T follicular helper cell (primary cell): ENCODE measurements at places on chromosomes 16 and 17.

DNA sequence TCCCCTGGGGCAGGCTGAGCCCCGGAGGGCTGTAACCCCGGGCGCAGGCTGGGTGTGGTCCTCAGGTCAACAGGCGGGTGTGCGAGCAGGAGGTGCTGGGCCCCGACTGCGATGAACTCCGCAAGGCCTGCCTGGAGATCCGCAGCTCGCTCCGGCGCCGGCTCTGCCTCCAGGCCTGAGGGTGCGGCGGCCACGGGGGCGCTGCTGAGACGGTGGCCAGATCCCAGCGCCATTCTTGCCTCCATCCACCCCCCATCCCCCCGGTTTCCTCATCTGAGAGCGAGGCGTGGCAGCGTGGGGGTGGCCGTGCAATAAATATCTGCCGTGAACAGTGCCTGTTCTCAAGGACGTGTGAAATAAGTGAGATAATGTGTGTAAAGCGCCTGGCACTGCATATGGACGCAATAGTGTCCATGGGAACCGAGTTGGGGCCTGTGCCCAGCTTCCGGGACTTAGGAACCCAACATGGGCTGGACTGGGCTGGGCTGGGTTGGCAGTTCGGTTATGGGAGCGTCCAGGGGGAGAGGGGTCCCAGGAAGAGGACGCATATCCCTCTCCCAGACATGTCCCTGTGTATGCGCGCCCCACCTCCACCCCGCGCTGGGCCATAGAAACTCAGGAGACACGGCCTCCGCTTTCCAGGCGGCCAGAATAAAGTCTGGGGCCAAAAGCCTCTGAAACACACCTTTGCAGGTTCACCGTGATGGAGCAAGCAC lies 15.0 kb downstream of the ZNF213 start:
- DNase-seq, result no peak

DNA sequence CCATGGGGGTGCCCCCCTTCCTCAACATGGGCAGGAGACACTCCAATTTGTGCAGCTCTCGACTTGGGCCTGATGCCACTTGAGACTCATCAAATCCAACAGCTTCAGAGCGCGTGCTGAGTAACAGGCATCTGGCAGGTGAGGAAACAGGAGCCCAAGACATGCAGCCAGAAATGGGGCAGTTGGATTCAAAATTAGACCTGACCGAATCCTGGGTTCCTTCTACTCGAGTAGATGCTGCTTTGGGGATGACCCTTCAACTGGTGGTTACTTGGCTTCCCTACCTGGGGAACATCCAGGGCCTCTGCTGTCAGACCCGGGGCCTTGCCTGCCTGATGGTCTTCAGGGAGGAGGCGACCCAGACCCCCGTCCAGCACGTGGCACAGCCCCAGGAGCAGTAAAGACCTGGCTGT lies 488 bp upstream of the NTN3 start:
- no peak for DNase-seq

GRCh38 chr16:69276148-69277115 lies 34.7 kb upstream of the VPS4A start:
- no peak for DNase-seq

DNA sequence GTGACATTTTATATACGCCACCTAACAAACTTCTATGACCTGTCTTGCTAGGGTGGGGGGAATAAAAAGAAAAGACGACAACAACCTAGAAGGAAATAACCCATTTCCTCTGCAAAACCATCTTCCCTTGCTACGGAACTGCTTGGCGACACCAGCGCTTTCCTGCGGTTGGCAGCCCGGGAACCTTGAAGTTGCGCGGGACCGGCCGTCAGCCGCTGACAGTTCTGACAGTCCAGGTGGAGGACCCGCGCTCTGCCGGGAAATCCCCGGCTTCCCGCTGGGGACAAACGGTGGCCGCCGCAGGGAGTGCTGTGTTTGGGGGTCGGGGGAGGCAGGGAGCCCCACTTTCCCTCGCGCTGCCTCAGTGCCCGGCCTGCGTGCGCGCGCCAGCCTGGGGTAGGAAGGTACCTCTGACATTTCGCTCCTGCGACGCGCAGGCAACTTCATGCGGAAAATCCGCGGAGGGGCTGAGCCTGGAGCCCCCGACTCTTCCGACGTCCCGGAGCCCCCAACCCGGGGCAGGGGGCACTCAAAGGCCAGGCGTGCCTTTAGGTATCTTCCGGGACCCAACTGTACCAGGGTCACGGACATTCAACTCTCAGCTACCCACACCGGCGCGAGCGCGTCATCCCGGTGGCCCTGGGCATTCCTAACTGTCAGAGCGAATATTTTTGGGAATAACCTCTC lies 516 bp downstream of the SLC16A6 start:
- DNase-seq, result peak; percentile 42

- DNase-seq, result no peak
These were observed 2.0 kb downstream of the NOS2 start for GRCh38 chr17:27798376-27798775.

DNA sequence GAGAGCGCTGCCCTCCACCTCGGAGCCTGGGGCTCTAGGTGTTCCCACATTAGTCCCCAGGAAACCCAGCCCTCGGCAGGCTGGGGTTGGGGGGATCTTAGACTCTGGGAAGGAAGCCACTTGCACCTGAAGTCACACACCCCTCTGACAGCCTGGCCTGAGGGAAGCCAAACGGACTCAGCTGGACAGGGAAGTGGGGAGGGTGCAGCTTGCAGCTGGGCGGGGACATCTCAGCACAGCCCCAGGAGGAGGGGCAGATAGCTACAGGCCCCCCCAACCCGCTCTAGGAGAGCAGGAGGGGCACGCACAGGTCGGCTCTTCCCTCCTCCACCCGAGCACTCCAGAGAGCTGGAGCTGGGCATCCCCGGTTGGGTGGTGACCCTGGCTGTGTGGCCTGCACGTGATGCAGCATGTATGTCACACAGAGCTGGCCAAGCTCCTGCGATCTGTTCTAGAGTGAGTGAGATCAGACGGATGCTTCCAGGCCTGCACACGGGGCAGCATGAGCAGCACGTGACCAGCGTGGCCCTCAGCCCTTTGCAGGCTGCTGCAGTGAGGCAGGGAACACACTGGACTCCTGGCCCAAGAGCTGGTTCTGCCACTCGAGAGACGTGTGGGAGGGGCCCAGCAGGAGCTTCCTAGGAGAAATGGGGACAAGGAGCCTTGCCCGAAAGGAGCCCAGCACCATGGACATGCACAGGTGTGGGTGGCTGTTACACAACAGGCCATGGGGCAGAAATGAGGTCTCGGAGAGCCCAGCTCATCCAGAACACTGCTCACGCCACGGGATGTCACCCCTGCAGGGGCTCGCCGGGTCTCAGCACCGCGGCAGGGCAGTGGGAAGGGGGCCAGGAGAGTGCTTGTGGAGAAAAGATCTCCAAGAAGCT lies 15.4 kb downstream of the KIFC3 start:
- no peak for DNase-seq

DNA sequence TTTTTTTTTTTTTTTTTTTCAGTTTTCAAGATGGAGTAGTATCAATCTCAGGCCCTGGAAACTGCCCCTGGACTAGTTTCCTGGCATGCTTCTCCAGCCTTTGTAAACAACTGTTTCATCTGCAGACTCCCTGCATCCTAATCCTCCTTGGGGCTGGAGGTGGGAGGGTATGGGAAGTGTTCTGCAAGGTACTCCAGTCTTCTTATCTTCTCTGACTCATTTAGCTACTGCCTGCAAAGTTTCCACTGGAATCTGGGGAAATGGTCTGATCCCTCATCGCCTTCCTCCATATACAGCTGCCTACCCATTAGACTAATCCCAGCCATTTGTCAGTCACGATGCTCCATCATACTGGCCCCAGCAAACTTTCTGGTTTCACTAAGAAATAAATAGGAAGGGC lies 21.5 kb downstream of the COPZ2 start:
- DNase-seq, result no peak

DNA sequence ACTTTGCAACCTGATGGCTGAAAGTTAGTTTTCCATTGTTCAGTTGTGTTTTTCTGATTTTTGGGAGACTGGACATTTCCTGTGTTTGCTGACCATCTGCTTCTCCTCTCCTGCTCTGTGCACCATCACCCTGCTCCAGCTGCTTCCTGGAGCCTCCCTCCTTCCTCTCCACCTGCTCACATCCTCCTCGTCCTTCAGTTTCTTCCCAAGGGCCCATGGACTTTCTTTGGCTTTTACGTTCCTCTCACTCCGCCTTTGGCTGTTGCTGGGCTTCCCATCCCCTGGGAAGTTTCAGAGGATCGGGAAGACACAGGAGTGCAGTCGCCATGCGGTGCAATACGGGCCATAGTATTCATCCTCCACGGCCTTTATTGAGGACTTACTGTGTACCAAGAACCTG lies 61.6 kb downstream of the TNFRSF13B start:
- DNase-seq, result no peak

- no peak for DNase-seq
These were observed 202.5 kb upstream of the MON1B start for GRCh38 chr16:76988526-76988925.

DNA sequence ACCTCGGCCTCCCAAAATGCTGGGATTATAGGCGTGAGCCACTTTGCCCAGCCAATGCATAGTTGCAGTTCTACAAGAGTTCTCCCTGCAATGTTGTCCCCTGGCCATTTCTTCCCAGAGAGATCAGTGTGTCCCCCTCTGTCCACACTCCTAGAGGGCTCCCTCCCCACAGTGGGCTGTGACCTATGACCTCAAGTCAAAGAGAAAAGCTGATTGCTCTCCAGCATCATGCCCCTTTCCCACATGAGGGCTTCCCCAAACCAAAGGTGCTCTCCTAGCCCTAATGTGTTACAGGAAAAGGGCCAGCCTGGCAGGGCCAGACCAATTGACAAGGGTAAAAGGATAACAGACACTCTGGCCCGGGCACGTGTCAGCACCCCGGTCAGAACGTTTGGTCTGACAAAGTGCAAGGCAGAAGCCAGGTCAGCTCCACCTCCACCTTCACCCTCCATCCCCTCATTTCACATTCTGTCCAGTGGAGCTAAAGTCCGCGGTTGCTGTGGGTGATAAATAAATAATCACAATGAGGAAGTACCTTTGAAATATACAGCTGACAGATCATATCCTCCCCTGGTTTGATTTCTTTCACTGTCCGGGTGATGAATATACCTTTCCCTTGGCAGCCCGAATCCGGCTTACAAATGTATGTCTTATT lies 17.8 kb downstream of the TTLL6 start:
- DNase-seq, result no peak

- peak; percentile 51 for DNase-seq
These were observed at the start of gene COPZ2 for GRCh38 chr17:48037036-48037837. COPZ2 (minus strand) TSS chr17:48037797; CDS start chr17:48037777, 20 bp downstream.

GRCh38 chr17:68665373-68665772 lies 64.2 kb upstream of the FAM20A start:
- no peak for DNase-seq

DNA sequence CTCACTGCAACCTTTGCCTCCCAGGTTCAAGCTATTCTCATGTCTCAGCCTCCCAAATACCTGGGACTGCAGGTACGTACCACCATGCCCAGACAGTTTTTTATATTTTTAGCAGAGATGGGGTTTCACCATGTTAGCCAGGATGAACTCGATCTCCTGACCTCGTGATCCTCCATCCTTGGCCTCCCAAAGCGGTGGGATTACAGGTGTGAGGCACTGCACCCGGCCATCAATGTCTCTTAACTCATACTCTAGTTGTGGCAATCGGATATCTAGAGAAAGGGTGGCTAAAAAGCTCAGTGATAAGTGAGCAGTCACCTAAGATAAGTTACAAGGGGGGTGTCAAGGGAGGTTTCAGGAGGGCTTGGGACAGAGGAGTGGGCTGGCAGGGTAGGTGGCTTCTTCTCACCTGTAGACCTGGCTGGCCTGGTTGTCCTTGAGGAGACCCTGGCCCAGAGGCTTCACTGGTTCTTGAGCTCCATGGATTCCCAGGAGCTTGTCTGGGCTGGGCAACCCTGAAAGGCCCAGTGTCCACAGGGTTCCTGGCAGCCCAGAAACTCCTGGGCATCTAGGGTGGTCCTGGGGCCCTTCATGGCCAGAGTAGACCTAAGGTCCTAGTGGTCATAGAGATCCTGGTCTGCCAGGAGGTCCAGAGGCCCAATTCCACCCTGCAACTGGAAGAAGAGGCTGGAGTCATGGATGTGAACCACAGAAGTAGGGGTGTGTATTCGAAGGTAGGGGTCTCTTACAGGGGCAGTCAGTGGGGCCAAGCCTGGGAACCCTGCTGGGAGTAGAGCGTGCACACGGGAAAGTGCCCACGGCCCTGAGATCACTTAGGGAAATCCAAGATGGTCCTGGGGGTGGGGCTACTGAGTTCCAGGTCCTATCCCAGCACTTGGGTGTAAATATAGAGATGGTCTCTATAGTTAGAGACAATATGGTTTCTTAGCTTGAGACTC lies 12.7 kb upstream of the IGFBP4 start:
- no peak for DNase-seq

GRCh38 chr16:4053301-4053845 lies 62.9 kb downstream of the ADCY9 start:
- DNase-seq, result no peak

- no peak for DNase-seq
These were observed 28.7 kb upstream of the GAS7 start for GRCh38 chr17:10226930-10227695.

DNA sequence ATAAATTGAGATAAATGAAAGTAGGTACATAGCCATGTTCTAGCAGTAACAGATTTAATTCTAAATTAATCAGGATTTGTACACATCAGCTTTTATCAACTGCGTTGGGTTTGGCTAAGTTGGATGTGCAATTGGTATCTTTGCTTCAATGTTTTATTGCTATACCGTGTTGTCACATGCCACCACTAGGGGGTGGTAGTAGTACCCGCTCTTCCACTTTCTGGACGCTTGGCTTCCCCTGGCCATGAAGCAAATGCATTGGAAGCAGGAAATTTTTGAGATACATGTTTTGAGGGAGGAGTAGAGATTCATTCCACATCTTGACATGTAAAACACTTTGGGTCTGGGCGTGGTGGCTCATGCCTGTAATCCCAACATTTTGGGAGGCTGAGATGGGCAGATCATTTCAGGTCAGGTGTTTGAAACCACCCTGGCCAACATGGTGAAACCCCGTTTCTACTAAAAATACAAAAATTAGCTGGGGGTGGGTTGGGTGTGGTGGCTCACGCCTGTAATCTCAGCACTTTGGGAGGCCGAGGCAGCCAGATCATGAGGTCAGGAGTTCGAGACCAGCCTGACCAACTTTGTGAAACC lies 58.6 kb downstream of the EMP2 start:
- DNase-seq, result peak; percentile 18

DNA sequence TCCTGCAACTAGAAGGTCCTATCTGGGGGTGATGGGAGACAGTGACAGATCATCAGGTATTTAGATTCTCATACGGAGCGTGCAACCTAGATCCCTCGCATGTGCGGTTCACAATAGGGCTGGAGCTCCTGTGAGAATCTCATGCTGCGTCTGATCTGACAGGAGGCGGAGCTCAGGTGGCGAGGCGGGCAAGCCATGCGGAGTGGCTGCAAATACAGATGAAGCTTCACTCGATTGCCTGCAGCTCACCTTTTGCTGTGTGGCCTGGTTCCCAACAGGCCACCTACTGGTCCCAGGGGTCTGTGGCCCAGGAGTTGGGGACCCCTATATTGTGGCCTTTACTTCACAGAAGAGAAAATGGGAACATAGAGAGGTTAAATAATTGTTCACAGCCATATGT lies 200.4 kb downstream of the IRF8 start:
- no peak for DNase-seq

DNA sequence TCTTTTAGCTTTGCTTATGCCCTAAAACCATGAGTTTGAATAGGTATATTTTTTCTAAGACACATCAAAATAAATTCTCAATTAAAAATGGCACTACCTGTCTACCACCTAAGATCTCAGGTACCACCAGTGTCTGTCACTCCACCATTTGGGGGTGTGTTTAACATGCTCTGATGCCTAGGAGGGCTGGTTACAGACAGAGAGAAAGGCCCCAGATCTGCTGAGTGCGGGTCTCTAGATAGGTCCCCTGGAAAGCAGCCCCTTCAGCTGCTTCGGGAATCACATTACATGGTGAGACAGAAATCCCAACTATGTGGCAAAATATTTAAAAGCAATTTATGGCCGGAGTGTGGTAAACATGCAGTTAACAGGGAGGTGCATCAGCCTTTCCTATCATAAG lies 653 bp upstream of the VAC14 start:
- no peak for DNase-seq
